Activated T-cell treated with anti-CD3 and anti-CD28 coated beads for 1 hour (primary cell): ENCODE measurements at places on chromosomes 12 and 14.

GRCh38 chr14:70804556-70805162 is 4.7 kb downstream of the MAP3K9 start:
- no peak for DNase-seq

DNA sequence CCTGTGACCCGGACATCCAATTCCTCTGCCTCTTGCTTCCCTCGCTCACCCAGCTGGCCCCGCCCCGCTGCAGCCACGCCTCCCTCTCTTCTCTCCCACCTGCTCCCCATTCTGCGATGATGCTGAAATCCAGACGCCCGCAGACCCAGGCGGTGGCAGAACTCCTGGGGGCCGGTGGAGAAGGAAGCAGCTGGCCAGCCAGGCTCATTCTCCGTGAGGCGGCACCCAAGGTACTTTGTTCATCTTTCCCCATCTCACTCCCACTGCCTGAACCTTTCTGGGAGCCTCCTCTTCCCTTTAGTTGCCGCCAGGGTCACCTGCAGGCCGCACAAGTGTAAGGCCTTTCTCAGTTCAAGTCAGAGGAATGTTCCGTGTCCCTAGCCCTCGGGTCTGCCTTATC is 35.7 kb downstream of the FOXN4 start:
- DNase-seq = no peak

- DNase-seq = no peak
These were observed 2.6 kb upstream of the SLC35E3 start for GRCh38 chr12:68743356-68743755.

DNA sequence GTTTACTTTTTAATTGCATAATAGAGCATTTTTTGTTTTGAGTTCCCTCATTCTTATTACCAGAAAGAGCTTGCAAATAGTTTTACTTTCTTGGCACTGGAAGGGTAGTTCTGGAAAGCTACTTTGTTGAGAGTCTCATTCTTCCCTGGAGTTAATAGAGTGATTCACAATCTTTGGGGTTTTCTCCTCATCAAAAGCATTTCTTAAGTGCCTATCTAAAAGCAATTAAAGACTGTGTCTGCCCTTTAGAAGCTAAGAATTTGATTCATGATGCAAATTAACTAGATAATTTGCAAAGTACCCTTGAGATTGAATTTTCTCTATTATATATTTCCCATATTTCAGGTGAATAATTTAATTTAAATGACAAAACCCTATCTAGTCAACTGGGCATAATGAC is 8.1 kb upstream of the BMAL2 start:
- no peak for DNase-seq

DNA sequence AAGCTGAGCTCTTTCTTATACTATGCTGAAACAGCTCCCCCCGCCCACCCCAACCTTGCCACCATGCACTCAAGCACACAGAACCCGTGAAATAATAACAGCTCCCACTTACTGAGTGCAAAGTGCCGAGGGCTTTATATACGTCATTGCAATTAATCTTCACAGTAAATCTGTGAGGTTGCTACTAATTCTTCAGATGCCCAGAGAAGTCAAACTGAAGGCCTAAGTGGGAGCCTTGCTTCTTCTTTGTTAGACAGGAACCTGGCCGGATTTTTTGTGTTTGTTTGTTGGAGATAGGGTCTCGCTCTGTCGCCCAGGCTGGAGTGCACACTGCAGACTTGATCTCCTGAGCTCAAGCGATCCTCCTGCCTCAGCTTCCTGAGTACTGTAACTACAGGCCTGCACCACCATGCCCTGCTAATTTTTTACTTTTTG is 34.0 kb downstream of the VCPKMT start:
- peak; percentile 33 for DNase-seq

- DNase-seq = no peak
These were observed 53.0 kb downstream of the SMUG1 start for GRCh38 chr12:54135621-54136350.

- no peak for DNase-seq
These were observed 10.9 kb downstream of the GATC start for GRCh38 chr12:120457133-120457532.

DNA sequence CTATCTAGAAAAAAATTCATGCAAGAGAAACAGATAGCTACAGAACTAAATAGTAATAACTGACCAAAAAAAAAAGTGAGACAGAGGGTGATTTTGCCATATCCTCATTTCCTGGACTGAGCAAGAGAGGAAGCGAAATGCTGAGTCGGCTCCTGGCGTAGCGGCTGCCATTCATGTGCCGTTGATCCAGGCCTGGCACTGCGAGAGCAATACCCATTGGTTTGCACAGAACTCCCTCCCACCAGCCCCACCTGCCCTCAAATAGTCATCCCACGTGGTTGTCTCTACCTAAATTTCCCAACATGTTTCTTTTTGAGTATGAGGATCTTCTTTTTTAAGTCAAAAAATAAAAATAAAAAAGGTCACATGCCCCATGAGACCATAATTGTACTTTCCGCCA is 9.4 kb upstream of the WNT5B start:
- no peak for DNase-seq

GRCh38 chr14:105486974-105487448 is 325 bp downstream of the CRIP1 start:
- peak; percentile 57 for DNase-seq

DNA sequence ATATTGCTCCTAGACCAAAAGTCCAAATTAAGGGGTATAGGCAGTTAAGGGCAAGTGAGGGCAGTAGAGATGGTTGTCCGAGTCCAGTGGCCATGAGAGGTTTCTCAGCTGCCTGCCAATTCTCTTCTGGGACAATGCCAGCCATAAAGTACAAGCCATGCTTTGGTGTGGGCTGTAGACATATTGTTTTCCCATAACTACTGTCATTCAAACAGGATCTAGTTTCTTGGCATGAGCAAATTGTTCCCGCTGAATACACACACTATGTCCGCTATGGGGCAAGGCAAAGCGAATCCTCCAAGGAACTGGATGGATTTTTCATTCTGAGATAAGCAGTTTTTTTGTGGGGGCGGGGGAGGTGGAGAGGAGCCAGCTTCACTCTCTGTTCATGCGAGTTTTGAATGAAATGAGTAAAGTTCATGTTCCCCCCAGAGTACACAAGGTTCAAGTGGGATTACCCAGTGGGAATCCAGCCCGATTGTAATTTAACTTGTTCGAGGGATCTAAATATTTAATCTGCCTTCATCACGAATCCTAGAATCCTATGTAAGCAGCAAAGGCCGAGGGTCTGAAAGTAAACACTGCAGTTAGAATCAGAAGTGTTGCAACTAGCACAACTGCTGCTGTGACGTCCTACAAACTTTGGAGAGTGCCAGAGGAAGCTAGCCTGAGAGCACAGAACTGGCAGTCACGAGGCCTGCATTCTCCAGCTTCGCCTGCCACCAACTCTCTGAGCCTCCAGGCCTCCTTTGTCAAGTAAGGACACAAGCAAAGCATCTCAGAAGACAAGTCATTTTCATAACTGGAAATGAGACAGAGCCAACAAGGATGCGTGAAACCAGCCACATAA is 137.0 kb downstream of the CRADD start:
- no peak for DNase-seq

- no peak for DNase-seq
These were observed 208.6 kb upstream of the OR4E1 start for GRCh38 chr14:21882226-21882625.

GRCh38 chr12:92506460-92506859 is 196.3 kb upstream of the PLEKHG7 start:
- DNase-seq = no peak

DNA sequence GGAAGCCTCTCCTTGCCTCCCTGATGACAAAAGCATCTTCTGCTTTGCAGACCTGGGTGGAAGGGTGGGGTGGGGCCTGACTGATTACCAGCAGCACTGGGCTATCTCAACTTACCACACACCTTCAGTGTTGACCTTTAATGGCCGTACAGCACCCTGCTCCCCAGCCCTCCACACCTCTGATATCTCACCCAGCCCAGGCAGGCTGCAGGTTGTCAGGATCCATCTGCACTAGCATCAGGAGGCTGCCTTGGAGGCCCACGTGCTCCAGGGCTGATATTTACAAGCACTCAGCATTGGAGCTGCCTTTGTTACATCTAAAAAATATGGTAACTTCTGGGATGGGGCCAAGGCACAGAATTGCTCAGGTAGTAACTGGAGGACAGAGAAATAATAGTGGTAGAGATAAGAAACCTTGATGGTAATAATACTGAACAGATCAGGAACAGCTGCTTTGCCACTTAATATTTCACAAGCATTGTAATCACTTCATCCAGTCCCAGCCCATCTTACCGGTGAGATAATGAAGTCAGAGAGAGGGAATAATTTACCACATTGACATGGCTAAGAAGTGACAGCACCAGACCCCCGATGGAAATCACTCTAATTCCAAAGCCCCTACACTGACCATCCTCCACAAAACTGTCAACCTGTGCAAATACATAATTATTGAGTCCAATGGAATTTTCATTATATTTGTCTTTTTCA is 125.2 kb upstream of the RFLNA start:
- no peak for DNase-seq

DNA sequence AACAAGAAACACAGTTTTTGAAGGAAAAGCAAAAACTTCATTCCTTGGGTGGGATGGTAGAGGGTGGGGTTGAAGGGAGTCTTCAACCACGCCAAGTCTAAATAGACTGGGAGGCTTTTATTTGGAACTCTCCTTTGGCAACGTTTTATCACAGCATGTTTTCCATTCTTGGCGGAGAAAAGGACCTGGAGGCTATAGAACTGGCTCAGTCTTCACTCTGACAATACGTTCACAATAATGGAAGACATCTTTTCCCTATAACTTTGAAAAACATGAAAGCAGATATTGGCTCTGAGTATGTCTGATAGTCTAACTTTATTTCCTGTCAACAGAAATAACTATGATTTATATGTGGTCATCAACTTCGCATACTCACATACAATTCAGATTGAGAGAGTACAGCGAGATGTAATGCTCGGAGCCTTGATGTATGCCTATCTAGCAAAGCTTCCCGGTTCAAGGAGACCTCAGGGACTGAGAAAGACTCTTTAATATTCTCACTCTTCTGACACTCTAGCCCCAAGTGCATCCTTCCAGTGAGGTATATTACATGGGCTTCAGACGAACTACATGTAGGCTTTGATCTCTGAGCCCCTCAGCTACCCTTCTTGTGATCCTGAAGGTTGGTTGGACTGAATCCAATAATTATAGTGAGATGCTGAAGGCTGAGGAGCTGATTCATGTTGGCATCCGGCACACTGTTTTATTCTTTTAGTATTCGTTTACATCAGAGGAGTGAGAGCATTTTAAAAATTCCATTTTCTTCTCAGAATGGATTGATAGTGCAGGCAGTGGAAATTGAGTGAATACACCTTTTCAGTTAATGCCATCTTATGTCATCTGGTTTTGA is 14.0 kb downstream of the TMEM30B start:
- DNase-seq = no peak

DNA sequence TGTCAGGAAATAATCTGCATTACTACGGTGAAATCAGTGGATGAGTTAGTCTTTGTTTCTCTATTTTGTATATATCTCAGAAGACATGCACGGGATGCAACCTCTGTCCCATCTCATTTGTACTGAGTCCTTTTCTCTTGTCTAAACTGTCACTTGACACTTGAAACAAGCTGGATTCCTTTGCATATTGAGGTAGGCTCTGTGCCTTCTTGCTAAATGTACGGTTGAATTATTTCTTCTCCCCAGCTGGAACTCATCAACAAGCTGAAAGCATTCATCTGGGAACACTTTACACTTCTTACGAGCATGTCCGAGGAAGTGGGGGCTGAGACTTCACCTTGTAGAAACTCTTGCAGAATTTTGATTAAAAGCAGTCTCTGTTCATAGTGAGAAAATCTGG is 119.5 kb downstream of the VEZT start:
- no peak for DNase-seq
